Stimulated activated CD4-positive, alpha-beta T cell treated with anti-CD3 and anti-CD28 coated beads, Interleukin-1b, Interleukin-23, amount 100 ng/mL, for 1 hour (primary cell): ENCODE measurements at places on chromosomes 4 and X.

GRCh38 chrX:264634-265455 is 16.3 kb upstream of the PLCXD1 start:
- no peak for DNase-seq

- peak; percentile 71 for DNase-seq
Measured at GRCh38 chrX:48918643-48919340, at the start of gene PIM2. Gene PIM2, minus strand, starts transcription at chrX:48919024. Its CDS starts 190 bp downstream, at chrX:48918834.

GRCh38 chr4:75634281-75634680 is 4.0 kb upstream of the CDKL2 start:
- no peak for DNase-seq

GRCh38 chr4:2041239-2042130 is 17.6 kb upstream of the NAT8L start:
- DNase-seq: peak; percentile 68

- DNase-seq: no peak
Measured at GRCh38 chr4:7253837-7254236, 61.5 kb downstream of the SORCS2 start.

GRCh38 chr4:117137145-117137544 is 51.8 kb upstream of the TRAM1L1 start:
- no peak for DNase-seq

DNA sequence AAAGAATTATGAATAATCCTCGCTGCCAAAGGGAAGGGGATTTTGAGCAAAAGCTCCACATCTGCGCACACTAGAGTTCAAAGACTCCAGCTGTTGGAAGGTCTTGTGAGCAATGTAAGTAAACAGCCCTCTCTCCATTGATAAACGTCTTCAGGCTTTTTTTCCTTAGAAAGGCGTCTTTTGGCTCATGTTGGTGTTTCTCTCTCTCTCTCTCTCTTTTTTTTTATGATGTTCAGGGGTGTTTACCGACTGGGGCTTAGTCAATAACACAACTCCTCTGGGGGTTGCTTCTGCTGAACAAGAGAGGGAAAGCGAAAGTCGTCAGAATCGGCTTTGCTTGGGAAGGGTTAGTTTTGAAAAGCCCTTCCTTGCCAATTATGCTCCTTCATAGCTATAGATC is 53.2 kb upstream of the C1QTNF7 start:
- DNase-seq: no peak
